Mucosa of descending colon (tissue), 3 donors: ENCODE measurements at places on chromosomes 5 and 9. TPM values are rescaled to one million over a fixed set of nuclear protein-coding genes. Genes with fewer than 3 reads are reported as not detected.

DNA sequence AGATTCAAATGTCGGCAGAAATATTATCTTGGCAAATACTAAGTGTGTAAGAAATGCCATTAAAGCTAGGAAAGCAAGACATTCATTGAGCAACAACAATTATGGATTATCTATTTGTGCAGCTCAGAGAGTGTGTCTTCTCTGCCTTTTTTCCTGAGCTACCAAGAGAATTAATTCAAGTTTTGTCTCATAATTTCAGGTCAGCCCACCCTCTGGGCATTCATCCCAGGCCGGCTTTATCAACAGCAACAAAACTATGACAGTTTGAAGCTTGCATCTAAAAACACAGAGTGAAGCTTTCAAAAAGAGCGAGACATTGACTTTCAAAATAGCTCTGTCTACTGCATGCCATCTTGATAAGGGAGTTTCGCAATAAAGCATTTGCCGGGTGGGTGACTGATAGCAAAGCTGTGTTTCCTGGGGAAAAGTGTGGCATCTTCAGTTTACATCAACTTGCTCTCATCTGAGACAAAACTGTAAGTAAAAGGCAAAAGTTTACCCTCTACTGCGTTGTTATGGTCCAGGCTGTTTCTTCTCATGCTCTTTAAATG lies 182.4 kb downstream of the IRX1 start:
- DNase-seq: no peak

Gene DDX41
- total RNA-seq: 65.3 TPM

Gene PTCD2
- total RNA-seq: 4.7 TPM

Gene HDAC3
- total RNA-seq: 45.8 TPM

DNA sequence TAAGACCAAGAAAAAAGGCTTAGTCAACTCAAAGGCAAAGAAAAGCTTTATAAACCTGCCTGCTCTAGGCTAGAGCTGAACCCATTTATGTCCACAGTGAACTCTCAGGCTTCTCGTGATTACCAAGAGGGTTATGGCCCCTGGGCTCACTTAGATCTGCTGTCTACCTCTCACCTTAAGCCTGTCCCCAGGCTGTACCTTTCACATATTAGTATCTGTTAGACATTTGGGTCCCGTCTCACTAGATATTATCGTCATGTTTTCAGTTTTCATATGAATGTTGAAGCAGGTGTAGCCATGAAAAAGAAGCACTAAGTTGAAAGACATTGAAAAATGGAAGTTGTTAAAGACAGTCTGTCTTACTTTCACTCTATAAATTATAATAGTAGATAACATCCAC lies 75.2 kb upstream of the COX7C start:
- DNase-seq: no peak

Gene IL4
- not detected for total RNA-seq

DNA sequence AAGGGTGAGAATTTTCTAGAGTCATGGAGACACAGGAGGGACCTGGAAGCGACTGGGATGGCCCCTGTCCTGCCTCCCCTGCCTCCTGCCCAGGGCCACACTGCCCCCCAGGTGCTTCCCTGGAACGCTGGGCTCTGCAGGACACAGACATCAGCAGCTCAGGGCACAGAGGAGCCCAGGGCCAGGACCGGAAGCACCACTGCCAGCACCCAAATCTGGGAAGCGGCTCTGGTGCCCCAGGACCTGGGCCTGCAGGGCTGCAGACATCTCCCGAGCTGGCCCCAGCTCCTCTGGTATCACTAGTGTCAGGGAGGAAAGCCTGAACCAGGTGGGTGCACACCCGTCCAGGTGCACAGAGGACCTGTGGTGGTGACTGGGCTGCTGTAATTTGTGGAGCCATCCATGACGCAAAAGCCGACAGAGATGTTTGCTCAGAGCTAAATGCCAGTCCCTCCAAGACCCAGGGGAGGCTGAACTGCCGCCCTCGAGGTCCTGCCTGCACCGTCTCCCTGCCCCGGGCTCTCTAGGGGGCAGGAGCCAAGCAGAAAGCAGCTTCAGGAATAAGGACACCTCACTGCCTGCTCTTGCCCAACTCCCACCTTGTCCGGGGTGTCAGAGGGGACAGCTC lies 46.0 kb upstream of the SIMC1 start:
- DNase-seq: no peak

DNA sequence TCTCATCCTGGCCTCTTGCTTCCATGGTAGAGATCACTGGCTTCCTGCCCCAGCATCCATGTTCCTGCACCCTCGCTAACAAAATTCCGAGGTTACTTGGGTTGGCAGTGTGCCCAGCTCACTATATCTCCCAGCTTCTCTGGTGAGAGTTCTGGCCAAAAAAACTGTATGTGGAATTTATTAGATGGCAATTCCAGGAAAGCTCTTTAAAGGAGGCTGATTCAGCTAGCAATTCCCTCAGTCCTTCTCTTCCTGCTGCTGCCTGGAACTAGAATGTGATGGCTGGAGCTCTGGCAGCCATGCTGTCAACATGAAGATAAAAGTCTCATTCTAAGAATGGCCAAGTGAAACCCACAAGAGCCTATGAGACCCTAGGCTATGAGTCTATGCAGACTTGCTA lies 88.8 kb downstream of the SECISBP2 start:
- DNase-seq: no peak

DNA sequence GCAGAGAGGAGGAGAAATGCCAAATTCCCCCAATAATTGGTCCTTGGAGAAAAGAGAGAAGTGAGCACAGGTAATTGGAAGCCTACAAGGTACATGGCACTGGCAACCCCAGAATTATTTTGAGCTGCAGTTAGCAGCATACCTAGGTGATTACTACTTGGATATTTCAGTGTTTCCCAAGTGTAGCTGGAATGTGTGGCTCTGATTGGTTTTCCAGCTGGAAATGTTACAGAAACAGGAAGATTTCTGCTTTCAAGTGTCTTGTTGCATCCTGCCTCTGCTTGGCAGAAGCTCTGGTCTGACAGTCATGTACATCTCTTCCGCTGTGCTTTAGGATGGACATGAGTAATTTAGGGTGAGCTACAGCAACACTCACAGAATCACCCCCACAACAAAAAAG lies 262.1 kb downstream of the ENC1 start:
- no peak for DNase-seq

- DNase-seq: no peak
Observed at GRCh38 chr9:131475956-131476776, 26.6 kb upstream of the POMT1 start.

- DNase-seq: no peak
Observed at GRCh38 chr9:92476962-92477361, 5.3 kb downstream of the ASPN start.

DNA sequence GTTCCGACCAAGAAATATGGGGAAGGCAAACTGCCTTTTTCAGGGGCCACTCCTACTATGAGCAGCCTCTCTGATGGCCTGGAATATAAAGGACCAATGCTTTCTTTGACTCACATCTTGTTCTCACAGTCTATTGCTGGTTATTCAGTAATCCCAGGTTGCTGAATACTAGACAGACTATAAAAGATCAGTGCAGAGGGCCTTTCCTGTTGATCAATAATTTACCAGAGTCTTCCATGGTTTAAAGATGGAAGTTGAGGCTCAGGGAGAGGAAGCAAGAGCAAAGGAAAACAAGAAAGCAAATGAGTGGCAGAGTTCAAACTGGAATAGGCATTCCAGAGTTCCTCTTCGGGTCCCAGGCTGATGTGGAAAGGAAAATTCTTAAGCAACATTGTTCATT lies 62.9 kb downstream of the FBXO38 start:
- DNase-seq: no peak
